ENCODE measurements at places on chromosomes 2 and 18.

DNA sequence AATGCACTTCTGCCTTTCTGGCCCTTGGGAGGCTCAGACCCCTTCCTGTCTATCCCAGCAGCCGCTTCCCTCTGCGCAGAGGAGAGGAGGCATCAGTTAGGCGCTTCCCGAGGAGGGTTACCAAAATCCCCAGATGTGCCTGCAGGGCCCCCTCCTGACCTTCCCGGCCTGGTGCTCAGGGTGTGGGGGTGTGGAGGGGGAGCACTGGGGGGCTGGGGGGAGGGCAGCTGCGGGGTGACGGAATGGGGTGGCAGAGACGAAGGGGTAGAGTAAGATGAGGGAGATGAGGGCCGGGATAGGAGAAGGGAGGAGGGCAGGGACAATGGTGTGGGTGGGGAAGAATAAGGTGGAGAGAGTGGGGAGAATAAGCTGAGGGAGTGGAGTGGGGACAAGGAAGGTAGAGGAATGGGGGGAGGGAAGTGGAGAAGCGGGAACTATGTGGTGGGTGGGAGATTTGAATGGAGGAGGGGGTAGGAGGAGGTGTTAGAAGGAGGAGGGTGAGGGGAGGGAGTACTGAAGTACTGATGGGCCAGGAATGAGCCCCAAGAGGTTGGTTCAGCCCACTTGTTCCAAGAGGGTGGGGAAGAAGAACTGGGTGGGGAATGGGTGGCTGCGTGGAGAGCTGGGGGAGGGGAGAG is 6.5 kb upstream of the ZAP70 start:
- no peak for DNase-seq

DNA sequence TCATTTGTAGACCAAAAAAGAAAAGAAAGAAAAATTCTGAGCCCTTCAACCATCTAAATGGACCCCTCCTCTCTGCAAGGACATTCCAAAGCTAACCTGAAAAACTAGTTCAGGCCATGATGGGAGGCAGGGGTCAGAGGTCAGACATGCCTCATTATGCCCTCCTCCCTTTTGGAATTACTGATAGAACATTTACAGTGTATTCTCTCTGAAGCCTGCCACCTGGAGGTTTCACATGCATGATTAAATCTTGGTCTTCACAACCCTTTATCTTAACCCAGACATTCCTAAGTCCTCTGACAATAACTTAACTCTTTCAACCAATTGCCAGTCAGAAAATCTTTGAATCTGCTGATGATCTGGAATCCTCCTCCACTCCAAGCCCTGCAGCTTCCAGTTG is 86.0 kb downstream of the SPP2 start:
- DNase-seq, result no peak

GRCh38 chr2:17752892-17753802 is 463 bp downstream of the SMC6 start:
- DNase-seq, result peak; percentile 31

- DNase-seq, result no peak
These were observed 25.1 kb downstream of the TRAF3IP1 start for GRCh38 chr2:238345297-238345968.

- DNase-seq, result no peak
These were observed 71.1 kb upstream of the HK2 start for GRCh38 chr2:74762789-74763188.

DNA sequence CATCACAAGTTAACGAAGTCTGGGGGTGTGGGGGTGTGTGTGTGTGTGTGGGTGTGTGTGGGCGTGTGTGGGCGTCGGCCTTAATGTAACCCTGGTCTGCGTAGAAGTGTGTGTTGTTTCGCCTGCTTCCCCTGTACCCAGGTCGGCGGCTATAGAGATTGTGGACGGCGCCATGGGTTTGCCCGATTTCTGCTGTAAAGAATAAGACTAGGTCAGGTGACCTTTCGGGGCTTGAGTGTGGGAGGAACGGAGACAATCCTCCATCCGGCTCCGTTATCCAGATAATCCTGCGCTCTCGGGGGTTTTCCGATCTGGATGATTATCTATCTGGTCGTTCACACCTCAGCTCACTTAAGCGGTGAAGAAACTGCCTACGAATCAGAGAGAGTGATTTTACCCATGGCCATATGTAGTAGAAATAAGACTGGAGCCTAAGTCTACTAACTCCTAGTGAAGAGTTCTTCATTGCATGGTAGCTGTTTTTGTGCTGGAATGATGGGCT is 543 bp downstream of the HADHB start:
- peak; percentile 26 for DNase-seq

- DNase-seq, result no peak
These were observed 69.1 kb downstream of the TACR1 start for GRCh38 chr2:75130171-75130570.

DNA sequence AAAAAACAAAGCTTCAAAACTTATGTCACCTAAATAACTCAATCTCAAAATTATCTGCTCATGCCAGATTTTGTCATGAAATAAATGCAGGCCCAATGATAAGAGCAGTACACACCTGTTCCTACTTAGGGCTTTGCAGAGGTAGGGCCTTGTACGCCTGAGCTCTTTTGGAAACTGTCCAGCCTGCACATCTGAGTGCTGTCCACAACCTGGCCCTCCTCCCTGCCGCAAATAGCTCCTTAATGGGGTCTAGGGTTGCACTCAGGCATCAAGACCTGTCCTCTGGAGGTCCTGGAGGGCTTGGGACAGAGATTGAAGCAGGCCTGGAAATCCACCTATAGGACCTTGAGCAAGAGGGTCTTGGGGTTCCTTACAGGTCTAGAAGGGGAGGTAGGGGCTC is 115.4 kb upstream of the CCDC195 start:
- DNase-seq, result no peak

GRCh38 chr2:9206991-9207640 is 504 bp downstream of the ASAP2 start:
- no peak for DNase-seq

DNA sequence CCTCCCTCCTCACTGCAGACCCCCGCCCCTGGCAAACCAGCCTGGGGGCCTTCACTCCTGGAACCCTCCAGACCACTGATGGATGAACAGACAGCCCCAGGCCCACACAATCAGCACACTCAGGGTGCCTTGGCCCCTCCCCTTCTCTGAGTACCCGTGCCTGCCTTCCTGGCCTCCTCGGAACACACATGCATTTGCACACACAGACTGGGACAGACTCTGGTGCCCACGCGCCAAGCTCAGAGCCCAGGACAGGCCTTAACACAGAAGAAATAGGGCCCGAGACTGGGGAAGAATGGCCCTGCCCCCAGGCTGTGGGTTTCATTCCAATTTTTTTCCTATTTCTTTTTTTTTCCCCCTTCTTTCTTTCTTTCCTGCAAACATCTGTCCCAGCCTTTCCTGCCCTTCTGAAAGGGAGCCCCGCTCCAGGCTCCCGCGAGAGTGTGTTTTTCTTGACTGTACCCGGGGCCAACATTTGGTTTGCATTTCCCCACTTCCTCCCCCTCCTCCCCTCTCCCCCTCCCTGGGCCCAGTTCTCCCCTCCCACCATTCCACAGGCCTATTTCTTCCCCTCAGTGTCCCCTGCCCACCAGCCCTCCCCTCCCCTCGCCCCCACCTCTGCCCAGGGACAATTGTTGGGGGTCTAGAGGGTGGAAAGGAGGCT is 618 bp upstream of the TNS1 start:
- DNase-seq, result no peak

DNA sequence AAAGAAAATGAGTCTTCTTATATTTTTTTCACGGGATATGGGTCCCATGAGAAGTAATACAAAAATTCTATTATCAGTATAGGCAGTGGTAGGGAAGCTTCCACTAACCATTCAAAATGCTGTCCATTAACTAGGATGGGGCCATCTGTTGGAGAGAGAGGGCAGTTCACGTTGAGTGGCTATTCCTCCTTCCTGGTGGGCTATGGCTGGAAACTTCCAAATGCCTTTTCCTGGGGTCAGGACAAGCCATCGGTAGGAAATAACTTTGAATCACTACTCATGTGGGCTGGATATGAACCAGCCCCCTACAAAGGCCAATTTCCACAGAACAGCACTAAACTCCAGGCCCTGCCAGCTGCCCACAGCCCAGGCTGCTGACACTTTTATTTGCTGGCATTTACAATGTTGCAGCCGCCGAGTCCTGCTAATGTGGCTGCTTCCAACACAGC is 156.1 kb upstream of the HNRNPA3 start:
- no peak for DNase-seq

DNA sequence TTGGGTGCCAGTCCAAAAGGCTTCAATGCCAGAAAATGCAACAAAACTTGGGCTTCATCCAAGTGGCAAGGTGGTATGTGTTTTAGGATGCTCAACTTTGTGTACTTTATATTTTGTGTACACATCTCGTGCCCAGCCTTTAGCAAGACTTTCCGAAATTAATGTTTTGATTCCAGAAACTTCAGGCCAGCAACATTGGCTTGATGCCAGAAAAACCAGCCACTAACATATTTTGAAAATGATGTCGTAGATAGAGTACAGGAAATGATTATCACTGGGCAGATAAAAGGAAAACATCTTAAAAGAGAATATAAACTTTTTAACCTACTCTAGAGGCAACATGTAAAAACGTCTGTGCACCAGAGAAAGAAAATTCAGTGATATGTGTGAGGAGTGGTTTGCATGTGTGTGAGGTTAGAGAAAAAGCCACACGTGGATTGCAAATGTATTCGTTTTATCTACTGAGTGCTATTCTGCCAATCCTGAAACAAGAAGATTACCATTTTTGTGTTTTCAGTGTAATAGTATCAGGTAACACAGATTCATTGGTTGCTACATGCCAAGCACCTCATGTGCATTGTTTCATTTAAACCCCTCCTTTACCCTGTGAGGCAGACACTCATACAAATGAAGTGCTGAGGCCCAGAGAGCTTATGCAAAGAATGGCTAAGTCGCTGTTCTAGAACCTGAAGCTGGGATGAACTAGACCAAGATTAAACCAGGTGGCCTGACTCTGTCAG is 264.8 kb downstream of the C1D start:
- DNase-seq, result no peak

DNA sequence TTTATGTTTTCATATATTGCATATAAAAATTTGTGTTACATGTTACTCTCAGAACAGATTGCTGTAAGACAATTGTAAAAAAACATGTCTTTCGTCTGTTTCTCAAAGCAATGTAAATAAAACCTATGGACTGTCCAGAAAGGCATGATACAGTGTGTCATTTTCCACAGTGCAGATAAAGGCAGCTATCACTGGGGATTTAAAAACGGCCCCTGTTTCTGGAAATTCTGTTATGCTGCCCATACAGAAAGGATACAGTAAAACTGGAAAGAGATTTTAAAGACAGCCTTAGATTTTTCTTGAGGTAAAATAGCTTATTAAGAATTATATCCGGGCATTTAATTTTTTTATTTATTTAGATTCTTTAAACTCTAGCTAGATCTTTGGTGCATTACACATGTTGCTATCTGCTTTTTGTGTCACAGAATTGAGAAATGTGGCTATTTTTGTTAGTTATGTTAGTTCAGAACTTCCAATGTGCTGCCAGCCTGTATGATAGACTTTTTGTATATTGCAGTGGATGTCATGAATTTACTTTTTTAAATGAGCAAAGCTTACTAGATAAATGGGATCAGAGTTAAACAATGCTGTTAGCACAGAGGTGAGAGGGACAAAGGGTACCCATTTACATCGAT is 859 bp upstream of the INO80D start:
- no peak for DNase-seq

DNA sequence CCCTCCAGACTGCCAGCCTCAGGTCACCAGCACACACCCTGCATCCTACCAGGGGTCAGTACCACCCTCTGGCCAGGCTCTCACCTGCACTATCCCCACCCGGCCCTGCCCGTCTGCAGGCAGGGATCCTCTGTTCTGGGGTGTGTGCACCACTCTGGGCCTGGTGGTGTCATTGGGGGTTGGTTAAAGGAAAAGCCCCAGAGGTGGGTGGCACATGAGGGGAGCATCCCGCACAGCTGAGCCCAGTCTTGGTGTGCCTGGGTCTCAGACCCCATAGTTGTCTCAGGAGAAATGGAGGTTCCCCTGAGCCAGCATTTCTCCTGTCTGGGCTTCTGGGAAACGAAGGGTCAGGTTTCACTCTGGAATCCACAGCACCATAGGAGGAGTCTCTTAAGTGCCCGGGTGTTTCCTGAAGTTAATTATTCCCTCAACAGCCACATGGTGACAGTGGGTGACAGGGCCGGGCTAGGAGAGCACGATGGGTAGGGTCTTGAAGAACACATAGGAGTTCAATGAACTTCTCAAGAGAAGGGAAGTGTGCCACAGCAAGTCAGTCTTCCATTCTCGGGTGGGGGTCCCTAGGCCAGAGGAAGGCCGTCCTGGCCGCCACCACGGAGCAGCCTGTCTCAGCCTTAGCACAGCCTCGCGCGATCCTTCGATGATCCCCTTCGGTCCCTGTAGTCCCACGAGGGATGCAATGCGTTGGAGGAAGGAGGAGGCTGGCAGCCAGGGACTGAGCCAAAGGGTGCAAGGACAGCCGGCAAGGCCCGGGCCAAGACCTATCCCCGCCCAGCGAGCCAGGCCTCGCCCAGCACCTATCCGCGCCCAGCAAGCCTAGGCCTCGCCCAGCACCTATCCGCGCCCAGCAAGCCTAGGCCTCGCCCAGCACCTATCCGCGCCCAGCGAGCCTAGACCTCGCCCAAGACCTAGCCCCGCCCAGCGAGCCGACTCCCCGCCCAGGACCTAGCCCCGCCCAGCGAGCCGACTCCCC is 1.1 kb upstream of the FARP2 start:
- peak; percentile 67 for DNase-seq

DNA sequence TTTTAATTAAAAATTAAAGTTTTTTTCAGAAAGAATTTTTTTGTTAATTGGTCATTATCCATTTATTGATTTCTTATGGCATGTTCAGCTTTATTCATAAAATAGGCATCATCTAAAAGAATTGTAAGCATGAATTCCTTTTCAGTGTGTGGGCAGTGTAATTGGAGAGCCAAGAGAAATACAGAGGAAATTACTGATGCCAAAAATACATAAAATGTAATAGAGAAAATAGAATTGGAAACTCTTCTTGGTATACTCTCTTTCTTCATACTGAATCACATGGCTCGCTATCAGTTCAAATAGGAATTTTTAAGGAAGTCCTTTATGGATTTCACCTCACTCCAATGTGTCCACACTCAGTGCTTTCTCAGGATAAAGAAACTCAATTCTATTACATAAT is 663.6 kb upstream of the NRXN1 start:
- DNase-seq, result no peak

DNA sequence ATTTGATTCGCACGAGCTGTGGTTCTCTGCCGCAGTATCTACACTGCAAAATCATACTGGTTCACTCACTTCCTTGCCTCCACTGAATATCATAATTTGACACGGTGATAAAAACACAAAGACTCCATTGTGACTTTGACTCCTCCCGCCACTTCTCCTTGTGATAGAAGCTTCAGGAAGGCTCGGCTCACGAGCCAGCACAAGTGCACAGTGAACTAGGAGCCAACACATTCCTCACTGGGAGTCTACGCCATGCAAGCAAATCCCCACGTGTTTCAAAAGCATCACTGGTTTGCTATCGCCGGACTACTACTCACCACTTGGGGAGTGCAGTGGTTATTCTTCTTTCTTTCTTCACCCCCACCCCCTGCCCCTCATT is 293.3 kb upstream of the PARD3B start:
- no peak for DNase-seq

GRCh38 chr18:48539406-48540250 is 797 bp downstream of the CTIF start:
- DNase-seq, result peak; percentile 24

- no peak for DNase-seq
These were observed 95.4 kb upstream of the CCDC85A start for GRCh38 chr2:56088411-56088810.

GRCh38 chr2:40213071-40213470 is 238.8 kb downstream of the SLC8A1 start:
- no peak for DNase-seq

- DNase-seq, result no peak
These were observed 135.1 kb upstream of the GATA6 start for GRCh38 chr18:22034276-22034675.

- DNase-seq, result no peak
These were observed 107.8 kb upstream of the TPO start for GRCh38 chr2:1305342-1306013.

All from T-helper 9 cell (primary cell).